GM12878 (cell line): ENCODE measurements at places on chromosomes 5 and 9.

- DNase-seq, result no peak
These were observed 155.0 kb downstream of the NPR3 start for GRCh38 chr5:32866138-32866537.

DNA sequence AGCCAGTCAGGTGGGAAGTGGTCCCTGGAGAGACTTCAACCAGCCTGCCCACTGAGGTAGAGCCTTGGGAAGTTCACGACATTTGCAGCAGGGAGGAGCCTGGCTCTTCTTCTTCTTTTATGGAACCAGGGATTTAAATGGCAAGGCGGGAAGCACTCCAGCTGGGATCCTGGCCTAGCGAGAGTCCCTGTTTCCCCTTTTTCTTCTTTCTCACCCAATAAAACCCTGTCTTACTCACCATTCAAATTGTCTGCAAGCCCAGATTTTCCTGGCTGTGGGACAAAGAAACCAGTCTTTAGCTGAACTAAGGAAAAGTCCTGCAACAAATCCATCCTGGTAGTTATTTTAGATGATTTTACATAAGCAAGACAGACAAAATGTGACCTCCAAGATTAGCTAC is 503.7 kb downstream of the CDH10 start:
- no peak for DNase-seq

GRCh38 chr5:55821731-55822512 is 29.2 kb upstream of the IL31RA start:
- no peak for DNase-seq

- DNase-seq, result no peak
These were observed 2.2 kb downstream of the FNIP1 start for GRCh38 chr5:131794586-131794985.

DNA sequence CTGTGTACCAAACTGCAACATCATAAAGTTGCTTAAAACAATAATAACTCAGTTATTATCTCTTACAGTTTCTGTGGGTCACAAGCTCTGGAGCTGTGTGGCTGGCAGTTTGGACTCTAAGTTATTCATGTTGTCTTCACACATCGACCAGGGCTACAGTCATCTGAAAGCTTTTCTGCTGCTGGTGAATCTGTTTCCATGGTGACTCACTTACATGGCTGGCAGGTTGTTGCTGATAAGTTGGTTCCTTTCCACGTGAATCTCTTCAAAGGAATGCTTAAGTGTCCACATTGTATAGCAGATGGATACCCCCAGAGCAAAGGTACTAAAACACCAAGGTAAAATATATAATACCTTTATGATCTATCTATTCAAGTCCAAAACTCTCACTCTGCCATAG is 44.8 kb upstream of the CYLC2 start:
- no peak for DNase-seq

GRCh38 chr5:165626161-165626560 is 2120.7 kb downstream of the MAT2B start:
- no peak for DNase-seq

DNA sequence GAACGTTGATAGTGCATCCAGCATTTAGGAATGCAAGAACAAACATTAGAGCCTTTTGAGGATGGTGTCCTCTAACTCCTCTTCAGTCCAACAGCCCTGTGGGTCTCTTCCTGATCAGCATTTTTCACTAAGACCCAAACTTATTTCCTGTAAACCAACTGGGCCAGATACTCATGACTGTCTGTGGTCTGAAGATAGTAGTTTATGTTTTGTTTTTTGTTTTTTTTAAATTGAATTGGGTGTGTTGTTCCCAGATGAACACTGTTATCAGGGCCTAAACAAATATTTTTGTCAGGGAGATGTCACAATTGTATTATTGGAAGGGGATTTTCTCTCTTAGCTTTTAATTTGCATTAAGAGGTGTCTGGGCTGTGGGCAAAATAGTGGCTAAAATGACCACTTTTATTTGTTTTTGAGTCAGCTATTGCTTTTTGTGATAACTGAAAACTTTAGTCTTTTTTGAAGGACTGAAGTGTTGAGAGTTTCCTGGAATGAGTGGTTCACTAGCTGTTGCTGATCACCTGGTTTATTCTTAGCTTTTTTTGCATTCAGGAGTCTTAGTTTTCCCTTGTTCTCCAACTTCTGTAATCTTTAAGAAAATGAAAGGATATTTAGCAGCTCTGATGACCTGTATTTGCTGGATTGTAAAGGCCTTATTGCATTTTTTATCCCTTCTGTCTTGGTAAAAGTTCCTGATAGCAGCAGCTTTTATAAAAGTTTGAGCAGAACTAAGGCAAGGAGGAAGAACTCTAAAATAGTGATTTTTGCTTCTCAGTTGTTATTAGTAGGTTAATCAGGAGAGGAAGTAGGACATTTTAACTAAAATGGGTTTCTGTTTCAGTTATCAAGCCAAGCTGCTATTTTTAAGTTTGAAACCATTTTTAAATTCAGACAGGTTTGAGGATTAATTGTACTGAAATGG is 5.5 kb downstream of the MAN2A1 start:
- peak; percentile 58 for DNase-seq

GRCh38 chr9:91781906-91782305 is 168.1 kb downstream of the ROR2 start:
- no peak for DNase-seq

DNA sequence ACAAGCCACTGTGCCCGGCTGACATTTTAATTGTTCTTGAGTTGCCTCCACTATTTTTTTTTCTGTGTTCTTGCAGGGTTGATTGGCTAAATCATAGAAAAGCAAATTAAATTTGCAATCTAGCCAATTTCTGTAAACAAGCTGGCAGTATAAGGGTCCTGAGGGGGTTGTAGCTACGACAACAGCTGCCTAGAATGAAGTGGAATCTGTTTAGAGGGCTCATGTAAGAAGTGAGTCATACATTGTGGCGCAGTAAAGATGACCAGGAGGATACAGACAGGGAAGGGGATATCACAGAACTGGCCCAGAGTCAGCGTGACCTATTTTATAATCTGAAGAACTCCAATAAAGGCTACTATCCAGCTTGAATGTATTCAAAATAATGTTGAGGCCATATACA is 82.2 kb upstream of the TLE1 start:
- DNase-seq, result no peak

DNA sequence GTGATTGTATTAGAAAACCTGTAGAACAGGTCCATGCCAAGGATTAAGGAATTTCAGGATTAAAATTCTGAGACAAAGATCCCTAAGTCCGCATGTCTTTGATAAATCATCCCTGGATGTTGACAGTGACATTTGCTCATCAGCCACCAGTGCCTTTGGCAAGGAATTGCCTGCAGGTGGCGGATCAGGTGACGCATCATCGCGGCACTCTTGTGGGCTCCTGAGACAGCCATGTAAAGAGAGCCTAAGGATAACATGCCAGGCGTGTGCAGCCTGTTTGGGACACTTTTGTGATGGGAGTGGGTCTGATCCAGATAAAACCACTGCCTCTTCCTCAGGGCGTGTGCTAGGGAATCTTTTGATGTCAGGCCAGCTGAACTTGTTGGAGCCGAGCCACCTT is 40.6 kb downstream of the ADCY2 start:
- no peak for DNase-seq

GRCh38 chr9:81566074-81566698 is 123.2 kb downstream of the TLE1 start:
- no peak for DNase-seq

DNA sequence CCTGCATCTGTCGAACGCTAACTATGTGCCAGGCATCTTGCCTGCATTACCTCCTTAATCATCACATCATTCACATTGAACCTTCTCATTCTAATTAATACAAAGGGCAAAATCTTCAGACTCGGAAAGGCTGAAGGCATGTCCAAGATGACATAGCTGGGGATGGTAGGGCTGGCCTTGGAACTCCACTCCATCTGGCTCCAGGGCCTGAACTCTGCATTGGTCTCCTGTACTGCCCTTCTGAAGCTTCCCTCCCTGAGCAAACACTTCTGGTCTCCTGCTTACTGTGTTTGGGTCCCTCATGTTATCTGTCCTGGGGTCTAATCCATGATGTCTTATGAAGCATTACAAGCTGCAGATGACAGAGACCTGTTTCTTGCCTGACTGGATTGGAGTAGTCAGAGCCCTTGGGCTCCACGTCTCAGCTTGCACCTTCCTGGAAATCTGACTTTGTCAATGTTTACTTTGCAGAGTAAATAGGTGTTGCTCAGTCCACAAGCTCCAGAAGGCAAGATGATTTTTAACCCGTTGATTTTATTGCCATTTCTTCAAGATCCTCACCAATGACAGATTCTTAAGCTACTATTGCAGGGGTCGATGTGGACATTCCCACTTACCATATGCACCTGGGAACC is 106.1 kb downstream of the GALNT10 start:
- DNase-seq, result no peak

DNA sequence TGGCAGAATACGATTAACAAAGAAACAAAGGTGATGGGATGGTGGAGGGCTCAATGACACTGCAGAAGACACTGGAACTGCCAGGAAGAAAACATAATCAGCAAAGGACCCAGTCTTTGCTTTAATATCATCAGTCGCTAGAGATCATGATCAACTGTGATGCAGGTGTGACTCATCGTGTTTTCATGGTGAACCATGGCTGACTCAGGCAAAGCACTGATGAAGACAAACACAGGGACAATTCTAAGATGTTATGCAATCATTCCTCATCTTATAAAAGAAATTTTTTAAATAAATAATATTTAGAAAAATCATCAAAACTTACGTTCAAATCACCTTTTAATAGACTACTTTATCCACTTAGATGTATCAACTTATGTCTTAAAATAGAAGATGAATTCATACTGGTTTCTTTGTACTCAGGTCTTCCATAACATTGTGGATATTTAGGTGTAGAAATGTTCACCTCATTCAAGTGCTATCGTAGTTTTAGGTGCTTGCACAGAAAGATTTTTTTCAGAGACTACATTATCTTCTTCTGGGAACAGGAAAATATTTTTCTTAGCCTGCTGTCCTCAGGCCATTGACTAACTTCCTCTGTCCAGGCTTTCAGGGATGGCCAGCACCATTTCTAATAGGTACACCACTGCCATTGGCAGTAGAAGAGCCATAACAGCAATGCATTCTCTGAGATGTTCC is 673.4 kb upstream of the MEF2C start:
- DNase-seq, result no peak

- no peak for DNase-seq
These were observed 149.7 kb upstream of the COL5A1 start for GRCh38 chr9:134491856-134492255.

- DNase-seq, result no peak
These were observed 531.4 kb upstream of the RIOK2 start for GRCh38 chr5:97714424-97714823.

DNA sequence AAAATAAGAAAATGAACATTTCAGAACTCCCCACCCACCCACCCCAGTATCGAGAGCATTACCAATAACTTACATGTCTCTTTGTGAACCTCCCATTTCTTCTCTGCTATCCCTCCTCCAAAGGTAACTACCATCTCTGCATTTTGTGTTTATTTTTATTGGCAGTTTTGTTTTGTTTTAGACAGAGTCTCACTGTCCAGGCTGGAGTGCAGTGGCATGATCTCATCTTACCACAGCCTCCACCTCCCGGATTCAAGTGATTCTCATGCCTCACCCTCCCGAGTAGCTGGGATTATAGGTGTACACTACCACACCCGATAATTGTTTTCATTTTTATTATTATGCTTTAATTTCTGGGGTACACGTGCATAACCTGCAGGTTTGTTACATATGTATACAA is 21.7 kb upstream of the GLIS3 start:
- DNase-seq, result no peak

DNA sequence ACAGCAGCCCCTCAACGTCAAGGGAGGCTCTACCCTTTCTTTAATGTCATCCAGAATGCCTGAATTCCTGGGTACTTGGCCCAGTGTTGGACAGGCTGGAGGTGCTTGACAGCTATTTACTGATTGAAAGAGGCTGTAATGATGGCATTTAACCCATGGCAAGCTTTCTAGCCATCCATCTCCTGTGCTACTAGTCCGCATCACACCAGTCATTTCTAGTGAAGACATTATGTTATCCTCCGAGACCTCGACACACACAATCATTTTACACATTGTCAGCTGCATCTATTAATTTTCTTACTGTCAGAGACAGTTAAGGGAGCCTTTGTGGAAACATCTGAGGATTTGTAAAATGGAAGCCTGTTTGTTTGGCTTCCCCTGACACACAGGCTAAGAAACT is 149.3 kb upstream of the FSTL4 start:
- DNase-seq, result no peak

GRCh38 chr9:78438211-78438610 is 141.3 kb downstream of the PSAT1 start:
- DNase-seq, result no peak

- DNase-seq, result no peak
These were observed 295.0 kb downstream of the PDE4D start for GRCh38 chr5:59598547-59598874.

DNA sequence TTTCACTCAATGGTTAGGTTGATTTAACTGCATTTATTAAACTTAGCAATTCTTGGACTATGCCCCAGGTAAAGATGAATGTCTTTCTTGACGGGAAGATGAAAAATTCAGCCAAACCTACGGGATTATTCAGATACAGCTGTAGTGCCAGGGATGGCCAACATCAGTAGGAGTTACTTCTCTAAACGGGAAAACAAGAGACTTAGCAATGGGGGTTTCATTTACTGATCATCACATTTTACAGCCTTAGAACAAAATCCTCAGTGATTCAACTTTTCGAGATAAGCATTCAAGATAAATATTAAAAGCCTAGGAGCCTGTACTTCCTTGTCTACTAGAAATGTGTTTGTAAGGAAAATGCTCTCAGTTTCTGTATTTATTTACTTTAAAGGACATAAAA is 46.1 kb downstream of the S1PR3 start:
- no peak for DNase-seq

- DNase-seq, result no peak
These were observed 27.7 kb downstream of the FST start for GRCh38 chr5:53508125-53508524.

GRCh38 chr9:8651846-8652215 is 852.3 kb upstream of the DMAC1 start:
- no peak for DNase-seq

DNA sequence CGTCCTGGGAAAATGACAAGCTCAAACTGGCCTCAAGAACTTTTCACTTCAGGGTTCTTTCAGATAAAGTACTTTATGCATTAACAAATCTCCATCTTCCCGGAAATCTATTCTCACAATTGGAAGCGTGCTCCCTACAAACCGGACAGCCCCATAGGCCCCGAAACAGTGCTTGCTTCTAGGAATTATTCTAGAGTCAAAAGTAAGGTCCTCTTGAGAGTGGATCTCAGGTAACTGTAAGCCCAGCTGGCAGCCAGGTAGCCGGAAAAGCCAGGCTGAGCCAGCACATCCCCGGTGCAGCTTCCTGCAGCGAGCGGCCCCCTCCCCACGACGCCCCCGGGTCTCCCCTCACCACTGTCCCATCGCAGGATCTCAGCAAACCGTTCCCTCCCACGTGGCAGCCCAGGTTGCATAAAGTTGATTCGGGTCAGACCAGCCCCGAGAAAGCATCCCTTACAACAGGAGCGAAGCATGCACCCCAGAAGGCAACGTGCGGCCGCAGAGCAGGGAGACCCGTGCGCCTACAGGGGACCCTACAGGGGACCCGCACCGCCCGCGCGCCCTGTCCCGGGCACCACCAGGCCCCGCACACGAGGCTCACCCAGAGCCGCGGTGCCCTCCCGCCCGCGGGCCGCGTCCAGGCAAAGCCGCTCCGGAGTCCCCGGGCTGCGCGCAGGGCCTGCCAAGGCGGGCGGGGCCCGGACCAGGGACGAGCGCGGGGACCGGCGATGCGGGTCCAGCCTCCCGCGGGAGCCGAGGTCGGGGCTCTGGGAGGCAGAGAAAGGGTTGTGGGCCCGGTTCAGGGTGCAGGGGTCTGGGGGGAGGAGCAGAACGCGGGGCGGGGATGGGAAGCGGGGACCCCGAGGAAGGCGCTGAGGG is 920 bp downstream of the LPCAT1 start:
- DNase-seq, result no peak
